CD4-positive, alpha-beta T cell treated with Interleukin-2 at 100 ng/mL for 4 hours (primary cell): ENCODE measurements at places on chromosomes 3 and 15.

DNA sequence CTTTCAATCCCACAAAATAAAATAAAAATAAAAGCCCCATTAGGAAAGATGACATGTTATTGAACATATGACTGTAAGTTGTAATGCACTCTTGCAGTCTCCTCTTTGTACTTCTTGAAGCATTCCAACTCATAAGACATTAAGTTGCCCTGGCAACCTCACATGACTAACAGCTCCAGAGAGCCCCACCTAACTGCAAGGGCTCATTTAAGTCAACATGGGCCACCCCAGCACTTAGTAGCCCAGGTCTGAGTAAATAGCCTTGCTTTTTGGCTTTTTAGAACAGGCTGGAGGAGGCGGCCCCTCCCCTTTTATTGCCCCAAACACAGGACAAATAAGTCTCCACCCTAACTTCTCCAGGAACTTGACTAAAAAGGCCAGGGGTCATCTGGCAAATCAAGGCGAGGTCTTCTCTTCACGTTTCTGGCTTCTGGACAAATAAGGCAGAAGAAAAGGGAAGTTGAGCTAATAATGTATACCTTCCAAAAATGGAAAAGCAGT lies 135.1 kb downstream of the TMCO5A start:
- DNase-seq = peak; percentile 14

DNA sequence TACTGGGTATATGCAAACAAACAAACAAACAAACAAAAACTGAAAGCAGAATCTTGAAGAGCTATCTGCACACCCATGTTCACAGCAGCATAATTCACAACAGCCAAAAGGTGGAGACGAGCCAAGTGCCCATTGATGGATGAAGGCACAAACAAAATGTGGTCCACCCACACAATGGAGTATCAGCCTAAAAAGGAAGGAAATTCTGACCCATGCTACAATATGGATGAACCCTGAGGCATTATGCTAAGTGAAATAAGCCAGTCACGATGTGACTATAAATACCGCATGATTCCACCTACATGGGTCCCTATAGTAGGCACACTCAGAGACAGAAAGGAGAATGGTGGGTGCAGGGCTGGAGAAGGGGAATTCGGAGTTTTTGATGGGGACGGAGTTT lies 24.1 kb downstream of the XPC start:
- no peak for DNase-seq

GRCh38 chr3:182861348-182861747 lies 68.0 kb downstream of the ATP11B start:
- DNase-seq = no peak

DNA sequence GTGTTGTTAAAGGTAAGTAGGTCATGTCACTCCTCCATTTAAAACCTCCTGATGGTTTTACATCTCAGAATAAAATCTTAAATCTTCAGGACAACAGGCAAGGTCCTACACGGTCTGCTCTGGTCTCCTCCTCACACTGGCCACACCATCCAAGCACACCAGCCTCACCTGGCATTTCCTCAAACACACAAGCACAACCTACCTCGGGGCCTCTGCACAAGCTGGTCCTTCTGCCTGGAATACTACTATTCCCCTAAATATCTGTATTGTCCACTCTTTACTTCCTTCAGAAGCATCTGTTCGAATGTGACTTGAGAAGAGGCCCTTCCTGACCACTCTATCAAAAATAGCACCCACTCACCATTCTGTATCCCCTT lies 1.8 kb downstream of the GORASP1 start:
- DNase-seq = no peak

DNA sequence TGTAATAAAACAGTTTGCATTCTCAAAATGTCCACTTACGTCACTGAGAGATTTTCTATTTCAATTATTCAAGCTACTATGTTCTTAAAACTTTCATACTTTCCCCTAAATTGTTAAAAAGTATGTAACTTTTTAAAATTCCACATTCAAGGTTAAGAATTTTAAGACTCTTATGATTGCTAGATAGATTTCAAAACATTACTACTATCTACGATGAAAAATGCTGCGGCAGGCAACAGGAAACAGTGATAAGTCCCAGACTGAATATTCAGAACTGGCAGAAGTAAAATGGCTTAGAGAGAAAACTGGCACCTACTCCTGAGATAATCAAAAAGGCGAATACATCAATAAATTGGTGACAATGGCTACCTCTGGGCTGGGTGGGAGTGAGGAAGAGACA lies 16.2 kb downstream of the ATP13A3 start:
- no peak for DNase-seq

DNA sequence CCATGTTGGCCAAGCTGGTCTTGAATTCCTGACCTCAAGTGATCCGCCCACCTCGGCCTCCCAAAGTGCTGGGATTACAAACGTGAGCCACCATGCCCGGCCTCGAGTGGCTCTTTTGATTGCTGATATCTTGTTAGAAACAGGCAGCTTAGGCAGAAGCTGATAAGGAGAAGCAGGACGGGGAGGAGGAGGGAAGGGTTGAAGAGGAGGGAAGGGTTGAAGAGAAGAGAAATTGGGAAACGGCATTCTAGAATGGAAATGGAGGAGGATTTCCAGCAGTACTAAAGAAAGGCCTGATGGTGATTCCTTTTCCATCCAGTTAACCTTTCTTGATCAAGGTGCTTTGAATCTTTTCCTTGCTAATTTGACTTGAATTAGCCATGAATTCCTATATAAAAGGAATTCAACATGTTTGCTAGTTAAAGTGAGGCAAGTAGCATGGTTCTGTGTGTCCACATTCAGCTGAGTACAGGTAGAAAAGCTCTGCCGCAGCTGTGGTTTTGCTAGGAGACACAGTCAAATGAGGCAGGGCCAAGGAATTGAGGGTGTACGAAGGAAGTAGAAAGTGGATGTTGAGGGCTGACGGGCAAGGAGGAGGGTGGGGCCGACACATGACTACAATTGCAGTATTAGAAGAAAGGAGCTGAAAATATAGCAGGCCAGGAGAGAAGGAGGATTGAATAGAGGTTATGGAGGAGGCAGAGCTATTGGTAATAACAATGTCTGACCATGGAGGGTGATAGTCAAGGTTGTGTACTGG lies 27.2 kb upstream of the ATP1B3 start:
- DNase-seq = no peak

GRCh38 chr3:197195326-197195725 lies 103.1 kb downstream of the DLG1 start:
- no peak for DNase-seq

GRCh38 chr3:9730657-9731205 lies 804 bp upstream of the BRPF1 start:
- DNase-seq = no peak

DNA sequence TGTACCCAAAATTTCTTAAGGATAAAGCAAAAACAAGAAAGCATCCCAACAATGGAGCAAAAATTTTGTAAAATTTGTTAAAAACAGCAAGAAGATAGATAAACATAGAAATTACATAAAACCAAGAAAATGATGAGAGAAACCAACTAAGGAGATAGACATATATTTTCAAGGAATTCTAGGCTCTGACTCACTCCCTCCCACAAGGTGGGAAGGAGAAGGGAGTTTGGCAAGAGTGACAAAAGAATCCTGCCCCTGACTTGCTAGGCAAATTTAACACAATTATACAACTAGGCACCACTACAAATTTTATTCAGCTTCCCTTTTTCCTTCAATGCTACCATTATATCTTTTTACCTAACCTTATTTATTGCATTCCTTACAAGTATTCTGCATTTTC lies 70.9 kb downstream of the MYO9A start:
- DNase-seq = no peak

GRCh38 chr3:158683230-158683962 lies 10.9 kb upstream of the LXN start:
- no peak for DNase-seq

DNA sequence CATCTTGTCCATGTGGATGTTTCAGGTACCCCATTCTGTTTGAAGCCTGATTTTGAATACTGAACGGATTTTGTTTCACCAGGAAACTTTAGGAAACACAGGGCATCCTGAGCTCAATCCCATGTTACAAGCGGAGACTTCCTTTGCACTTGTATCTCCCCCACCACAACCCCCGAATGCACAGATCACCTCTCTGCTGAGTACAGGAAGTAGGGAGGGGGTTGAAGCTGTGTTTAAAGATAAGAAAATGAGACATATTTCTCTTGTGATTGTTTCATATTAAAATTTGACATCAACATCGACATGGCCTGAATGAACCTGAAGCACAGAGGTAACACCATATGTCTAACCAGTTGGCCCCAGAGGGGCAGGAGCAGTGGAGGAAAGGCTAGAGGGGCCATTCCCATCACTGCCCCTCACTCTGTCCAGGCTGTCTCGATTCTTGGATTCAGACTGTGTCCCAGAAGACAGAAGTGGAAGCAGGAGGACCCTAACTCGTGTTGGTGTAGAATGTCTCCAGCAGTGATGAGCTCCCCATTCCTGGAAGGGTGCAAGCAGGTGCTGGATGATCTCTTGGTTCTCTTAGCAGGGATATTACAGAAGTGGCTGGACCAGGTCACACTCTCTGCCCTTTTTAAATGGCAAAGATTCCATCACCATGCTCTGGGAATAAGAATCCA lies 59.6 kb upstream of the IQSEC1 start:
- no peak for DNase-seq

DNA sequence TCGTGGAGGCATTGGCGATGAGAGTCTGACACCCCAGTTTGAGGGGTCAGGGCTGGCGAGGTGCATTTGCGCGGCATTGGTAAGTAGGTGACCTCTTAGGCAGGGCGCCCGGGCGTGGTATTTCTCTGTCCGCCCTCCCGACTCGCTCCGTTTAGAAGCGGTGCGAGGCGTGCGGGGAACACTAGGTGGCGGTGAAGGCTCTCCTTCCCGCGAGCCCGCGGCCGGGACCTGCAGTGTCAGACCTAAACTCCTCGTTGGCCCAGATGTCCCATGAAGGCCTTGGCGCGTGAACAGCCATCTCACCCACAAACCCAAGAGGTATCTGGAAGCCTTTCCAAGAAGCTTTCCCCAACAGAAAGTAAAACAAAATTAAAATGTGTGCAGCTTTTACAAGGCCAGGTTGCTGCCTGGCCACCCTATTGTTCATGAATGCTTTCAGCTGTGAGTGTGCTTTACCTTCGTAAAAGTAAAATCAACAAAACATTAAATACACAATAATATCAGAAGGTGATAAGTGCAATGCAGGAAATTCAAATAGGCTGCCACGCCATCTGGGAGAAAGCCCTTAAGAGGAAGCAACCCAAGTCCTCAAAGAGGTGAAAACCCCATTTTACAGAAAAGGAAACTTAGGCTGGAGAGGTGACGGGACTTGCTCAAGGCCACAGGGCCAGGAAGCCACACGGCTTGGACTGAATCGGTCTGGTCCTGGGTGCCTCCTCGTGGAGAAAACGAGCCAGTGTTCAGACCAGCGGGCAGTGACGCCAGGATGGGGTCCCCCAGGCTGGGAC lies 120.3 kb downstream of the ETFA start:
- DNase-seq = peak; percentile 61

GRCh38 chr3:9590282-9590791 lies 36.7 kb upstream of the LHFPL4 start:
- DNase-seq = no peak

DNA sequence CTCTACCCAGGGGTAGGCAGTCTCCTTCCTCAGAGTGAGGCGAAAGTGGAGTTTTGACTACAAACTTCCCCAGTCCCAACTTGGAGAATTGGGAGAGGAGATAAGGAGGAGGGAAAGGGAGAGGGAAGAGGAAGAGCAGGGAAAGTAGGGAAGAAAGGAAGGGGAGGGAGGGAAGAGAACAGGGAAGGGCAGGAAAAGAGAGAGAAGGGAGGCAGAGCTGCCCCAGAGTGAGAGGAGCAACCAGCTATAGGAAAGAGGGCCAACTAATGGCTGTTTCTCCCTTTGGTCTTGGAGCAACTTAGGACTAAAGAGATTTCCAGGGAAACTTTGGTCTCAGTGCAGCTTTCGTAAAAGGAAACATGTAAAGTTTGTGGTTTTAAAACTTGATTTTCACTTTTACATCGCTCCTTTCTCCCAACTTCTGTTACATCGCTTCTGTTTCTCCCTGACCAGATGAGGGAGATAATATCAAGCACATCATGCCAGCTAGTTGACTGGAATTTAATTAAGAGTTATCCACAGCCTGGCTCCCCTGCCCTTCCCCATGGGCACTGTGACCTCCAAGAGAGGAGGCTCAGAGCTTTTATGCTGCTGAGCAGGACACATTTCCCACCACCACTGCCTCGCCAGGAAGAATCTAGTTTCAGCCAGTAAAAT lies 1.4 kb downstream of the CA12 start:
- no peak for DNase-seq

- DNase-seq = no peak
Measured at GRCh38 chr3:62238431-62238830, 134.9 kb downstream of the FEZF2 start.

DNA sequence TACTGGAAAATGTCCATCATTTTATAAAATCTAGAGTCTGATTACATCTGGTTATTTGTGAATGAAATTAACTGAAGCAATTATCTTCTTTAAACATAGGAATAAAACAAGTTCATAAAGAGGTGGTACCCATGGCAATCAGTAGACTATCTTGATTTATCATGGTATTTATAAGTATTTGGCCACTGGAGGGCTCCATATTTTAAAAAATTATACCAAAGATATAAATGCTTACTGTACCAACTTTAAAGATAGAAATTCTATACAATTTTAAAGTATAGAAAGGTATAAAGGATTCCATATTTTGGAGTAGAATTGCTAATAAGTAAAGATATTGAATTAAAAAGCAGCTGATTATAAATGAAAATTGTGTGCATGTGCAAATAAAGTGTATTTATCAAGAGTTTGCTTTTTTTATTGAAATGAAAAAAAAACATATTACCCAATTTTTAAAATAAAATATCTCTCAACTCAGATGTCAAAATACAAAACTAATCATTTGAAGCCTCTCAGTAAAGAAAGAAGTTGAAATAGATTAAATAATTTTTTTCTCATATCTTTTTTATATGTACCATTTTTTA lies 105.3 kb downstream of the BBX start:
- DNase-seq = no peak

- peak; percentile 18 for DNase-seq
Measured at GRCh38 chr3:44058022-44058867, 183.4 kb upstream of the TOPAZ1 start.

- DNase-seq = peak; percentile 17
Measured at GRCh38 chr3:12662593-12663400, 1.1 kb downstream of the RAF1 start.

DNA sequence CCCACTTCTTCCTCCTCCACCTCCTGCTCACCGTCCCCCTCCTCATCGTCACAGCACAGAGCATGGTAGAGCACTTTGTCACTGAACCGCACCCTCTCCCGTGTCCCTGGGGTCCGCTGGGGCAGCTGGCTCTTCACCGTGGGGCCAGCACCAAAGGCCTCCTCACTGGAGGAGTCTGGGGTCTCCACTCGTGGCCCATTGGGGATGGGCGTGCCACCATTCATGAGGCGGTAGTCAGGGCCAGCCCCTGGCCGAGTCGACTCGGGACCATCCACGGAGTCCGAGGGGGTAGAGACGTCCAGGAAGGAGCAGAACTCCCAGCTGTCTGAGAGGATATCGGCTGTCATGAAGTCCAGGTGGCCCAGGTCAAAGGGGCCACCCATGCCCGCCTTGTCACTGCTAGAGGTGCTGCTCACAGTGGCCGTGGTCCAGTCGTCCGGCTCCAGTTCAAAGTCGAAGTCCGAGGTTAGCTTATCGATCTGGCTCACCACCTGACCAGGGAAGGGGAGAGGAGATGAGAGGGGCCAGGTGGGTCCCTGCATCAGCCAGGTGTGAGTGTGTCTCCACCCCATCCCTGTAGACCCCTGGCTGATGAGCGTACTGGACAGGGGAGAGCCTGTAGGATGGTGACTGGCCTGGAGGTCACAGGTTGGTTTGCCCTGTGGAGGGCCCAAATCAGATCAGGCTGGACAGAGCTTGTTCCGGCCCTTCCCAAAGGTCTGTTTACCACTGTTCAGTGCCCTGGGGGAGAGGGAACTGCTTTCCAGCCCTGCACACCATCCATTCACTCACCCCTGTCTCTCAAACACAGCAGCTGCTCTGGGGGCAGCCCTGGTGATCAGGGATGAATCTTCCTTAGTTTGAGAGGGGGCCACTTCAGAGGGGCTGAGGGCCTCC lies 12.8 kb downstream of the INSYN1 start:
- DNase-seq = no peak
